ENCODE measurements at places on chromosomes 16 and 17.

- no peak for DNase-seq
These were observed 10.6 kb downstream of the SPACA3 start for GRCh38 chr17:33002246-33002645.

- no peak for DNase-seq
These were observed 10.2 kb downstream of the CIBAR2 start for GRCh38 chr16:85101956-85102630.

GRCh38 chr16:87541147-87541871 is 48.5 kb upstream of the ZCCHC14 start:
- peak; percentile 83 for DNase-seq

- peak; percentile 21 for DNase-seq
These were observed 94.9 kb upstream of the GOT2 start for GRCh38 chr16:58828901-58829545.

DNA sequence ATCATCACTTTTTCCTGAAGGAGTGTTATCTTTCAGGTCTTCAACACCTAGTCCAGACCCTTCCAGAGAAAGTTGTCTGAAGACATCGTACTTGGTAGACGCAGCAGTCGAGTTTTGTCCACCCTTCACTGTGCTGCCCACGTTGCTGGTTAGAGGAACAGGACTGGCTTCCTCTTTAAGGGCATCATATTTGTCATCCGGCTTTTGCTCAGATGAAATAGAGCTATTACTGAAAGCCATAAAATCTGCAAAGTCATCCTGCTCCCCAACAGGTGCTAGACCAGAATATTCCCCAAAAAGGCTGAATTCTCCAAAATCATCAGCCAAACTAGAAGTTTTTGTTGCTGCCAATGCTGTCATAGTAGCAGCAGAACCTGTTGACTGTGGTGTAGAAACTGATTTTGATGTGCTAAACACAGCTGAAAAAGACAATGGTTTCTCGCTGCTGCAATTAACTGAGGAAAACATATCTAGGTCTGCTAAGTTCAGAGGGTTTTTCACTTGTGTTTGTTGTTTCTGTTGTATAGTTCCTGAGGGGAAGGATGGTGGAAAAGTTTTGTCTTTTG is 55.7 kb downstream of the SYNRG start:
- no peak for DNase-seq

DNA sequence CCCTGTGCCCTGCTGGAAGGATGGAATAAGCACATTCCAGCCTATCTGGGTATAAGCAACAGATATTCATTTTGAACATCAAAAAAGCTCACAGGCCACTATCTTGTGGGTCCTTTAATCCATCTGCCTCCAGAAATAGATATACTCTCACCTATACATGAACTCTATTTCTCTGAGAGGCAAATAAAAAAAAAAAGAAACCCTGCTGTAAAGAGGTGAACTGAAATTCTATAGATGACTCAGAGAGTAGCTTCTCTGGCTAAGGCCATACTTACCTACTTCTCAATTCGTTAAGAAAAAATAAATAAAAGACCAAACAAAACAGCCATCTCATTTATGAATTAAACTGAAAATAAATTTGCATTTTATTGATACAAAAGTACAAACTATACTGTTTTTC is 86.3 kb downstream of the DYNLRB2 start:
- DNase-seq = no peak

- DNase-seq = no peak
These were observed 36.0 kb downstream of the ARHGAP27 start for GRCh38 chr17:45396496-45397205.

DNA sequence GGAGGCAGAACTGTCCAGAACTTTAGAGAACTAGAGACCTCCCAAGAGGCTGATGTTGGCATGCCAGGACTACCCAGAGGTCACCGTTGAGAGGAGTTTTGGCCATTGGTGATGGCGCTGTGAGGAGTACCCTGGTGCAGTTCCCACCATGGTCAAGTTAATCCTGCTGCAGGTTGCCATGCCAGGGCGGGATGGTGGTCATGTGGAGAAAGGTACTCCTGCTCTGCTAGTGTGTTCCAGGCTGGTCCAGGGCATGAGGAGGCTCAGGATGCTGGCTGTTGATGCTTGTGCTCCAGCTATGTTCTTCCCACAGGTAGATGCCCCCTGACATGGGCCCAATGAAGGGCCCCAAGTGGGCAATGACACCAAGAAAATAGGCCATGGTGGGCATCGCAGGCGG is 4.1 kb upstream of the PHF12 start:
- no peak for DNase-seq

DNA sequence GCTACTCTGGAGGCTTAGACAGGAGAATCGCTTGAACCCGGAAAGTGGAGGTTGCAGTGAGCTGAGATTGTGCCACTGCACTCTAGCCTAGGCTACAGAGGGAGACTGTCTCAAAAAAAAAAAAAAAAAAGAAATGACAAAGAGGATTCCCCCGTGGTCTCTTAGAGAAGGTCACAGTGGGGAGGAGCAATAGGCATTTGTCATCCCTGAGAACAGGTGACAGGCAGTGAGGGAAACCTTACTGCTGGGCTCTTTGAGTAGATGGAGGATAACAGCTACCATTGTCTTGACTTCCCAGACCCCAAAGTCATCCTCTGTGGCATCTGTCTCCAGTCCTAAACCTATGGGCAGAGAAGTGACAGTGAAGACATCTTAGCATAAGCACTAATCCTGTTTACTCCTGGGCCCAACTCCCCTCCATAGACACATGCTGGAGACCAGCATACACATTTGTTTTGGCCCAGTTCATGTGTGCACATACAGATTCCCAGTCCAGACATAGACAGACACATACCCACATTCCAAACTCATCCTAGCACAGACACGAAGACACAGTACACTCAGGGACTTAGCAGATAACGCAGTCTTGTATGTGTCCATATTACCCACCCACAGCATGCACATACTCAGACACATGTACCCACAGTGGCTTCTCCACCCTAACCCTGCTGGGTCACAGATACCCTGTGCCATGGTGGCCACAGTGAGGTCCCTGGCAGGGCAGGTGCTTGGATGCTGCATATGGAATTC is 2.7 kb downstream of the ESRP2 start:
- DNase-seq = no peak

DNA sequence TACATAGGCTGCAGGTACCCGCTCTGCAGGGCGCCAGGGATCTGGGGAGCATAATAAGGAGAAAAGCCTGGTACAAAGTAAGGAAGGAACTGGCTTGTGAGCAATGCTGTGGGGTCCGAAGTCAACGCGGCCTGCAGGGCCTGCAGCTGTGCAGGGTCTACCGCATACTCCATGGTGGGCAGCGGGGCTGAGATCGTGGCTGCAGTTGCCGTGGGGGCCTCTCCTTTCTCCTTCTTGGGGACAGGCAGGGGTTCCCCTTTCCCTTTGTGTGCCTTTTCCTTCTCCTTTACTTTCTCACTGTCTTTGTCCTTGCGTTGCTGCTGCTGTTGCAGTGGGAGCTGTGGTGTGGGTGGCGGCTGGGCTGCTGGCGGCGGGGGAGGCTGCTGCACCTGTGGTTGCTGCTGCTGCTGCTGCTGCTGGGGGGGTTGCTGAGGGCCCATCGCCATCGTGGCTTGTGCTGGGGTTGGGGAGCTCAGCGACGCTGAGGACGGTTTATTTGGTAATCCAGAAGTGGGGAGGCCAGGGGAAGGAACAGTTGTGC is 259.6 kb downstream of the ZFHX3 start:
- no peak for DNase-seq

DNA sequence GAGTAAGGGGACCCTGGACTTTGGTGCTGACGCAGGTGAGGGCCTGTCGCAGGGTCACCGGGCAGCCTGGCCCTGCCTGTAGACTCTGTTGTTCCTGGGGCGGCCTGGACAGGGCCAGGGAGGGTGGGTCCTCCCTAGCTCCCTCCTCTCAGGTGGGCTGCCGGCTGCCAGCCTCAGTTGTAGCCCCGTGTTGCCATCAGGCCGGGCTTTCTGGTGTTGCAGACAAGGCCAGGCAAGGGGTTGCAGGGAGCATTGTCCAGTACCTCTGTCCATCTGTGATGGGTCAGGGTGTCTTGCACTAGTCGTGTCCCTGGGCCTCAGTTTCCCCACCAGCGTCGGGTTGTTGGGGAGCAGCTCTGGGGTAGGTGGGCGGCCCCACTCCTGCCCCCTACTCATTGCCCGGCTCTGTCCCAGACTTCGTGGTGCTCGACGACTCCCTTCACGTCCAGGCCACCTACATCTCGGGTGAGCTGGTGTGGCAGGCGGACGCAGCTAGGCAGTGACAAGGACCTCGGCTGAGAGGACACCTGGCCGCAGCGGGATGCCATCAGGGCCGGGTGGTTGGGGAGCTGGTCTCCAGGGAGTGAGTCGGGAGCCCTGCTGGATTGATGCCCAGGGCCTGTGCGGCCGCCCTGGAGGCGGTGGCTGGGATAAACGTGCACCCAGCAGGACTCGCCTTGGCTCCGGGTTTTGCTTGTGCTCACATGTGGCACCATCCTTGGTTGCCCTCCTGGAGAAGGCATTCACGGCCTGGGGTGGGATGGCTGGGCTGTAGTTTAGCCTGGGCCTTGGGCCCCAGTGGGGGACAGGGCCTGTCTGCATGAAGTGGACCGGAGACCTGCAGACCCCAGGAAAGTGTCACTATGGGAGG is 1.9 kb downstream of the CEMP1 start:
- DNase-seq = no peak

GRCh38 chr17:74749279-74750038 is 1.0 kb downstream of the NHERF1 start:
- DNase-seq = no peak

DNA sequence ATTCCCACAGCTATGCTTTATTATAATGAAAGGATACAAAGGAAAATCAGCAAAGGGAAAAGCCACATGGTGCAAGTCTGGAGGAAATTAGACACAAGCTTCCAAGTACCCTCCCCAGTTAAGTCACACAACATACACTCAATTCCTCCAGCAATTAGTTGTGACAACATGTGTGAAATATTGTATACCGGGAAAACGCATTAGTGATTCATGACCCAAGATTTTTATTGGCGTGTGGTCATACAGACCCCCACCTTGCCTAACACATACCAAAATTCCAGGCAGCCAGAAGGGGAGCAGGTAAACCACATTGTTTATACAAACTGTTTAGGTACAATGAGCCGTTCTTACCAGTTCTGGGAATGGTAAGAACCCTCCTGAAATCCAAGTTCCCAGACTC is 160.6 kb downstream of the CYB561 start:
- no peak for DNase-seq

DNA sequence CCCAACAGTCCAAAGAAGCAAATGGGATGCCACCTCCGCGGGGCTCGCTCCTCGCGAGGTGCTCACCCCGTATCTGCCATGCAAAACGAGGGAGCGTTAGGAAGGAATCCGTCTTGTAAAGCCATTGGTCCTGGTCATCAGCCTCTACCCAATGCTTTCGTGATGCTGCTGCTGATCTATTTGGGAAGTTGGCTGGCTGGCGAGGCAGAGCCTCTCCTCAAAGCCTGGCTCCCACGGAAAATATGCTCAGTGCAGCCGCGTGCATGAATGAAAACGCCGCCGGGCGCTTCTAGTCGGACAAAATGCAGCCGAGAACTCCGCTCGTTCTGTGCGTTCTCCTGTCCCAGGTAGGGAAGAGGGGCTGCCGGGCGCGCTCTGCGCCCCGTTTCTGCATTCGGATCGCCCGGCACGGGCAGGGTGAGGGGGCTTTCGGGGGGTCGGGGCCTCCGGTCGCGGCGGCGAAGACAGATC is at the start of gene CDH13:
CDH13 (plus strand) TSS at position 179 of the 471 bp plus-strand sequence.
- peak; percentile 43 for DNase-seq

- DNase-seq = peak; percentile 86
These were observed 4.7 kb downstream of the VASN start for GRCh38 chr16:4376126-4376892.

- no peak for DNase-seq
These were observed 19.0 kb upstream of the PMP22 start for GRCh38 chr17:15284107-15284506.

DNA sequence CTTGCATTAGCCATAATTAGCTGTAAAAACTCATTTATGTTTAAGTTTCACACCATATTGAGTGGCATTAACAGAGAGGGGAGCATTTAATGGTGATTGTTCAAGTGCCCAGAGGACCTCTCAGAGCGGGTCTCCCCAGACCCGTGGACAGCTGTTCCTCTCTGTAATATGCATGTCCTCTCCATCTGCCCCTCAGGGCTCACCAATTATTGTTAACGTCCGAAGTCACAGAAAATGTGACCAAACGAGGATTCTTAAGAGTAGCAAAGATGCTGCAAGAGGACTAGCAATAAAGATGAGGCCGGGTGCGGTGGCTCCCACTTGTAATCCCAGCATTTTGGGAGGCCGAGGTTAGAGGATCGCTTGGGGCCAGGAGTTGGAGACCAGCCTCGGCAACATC is 130.2 kb downstream of the CPPED1 start:
- DNase-seq = no peak

DNA sequence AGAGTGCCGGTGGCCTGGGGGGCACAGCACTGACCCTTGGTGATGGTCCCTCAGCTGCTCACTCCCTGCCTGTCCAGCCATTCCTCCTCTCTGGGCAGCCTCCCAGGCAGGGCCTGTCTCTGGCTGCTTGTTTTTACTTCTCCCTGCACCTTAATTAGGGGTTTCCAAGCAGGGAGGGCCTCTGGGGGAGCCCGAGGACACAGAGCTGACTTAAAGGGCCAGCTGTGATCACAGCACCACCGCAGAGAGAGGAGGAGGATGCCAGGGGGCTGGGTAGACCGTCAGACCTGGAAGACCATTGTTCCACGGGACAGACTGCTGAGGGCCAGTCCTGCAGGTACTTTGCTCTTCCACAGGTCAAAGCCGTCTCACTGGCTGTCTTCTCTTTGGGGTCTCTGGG is 1.2 kb upstream of the DPH1 start:
- DNase-seq = no peak

DNA sequence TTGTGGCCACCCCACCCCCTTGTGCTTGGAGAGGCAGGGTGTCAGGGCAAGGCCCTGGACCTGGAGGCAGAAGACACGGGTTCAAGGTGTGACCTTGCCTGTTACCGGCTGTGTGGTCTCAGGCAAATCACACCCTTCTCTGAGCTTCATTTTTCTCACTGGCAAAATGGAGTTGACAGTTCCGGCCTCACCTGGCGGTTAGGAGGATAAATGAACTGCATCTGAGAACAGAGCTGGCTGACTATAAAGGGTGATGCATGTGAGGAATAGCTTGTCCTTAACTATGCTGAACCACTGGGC is 4.2 kb upstream of the MEOX1 start:
- DNase-seq = no peak

DNA sequence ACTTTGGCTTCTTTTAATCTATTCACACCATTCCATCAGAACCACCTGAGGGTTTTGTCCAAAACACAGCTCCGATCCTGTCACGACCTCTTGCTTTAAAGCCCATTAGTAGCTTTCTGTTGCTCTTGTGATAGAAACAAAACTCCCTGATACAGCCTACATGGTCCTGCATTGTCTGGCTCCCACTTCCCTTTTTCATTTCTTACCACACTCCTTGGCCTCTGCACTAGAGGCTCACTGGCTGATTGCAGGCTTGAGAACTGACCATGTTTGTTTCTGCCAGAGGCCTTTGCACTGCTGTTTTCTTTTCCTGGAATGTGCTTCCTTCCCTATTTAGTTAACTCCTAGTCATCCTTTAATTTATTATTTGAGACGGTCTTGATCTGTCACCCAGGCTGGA is 23.7 kb downstream of the IST1 start:
- no peak for DNase-seq
